ENCODE measurements at places on chromosomes 11 and 22.

- no peak for DNase-seq
Measured at GRCh38 chr22:43004362-43005035, 10.4 kb downstream of the PACSIN2 start.

- no peak for DNase-seq
Measured at GRCh38 chr11:75820645-75821044, 5.6 kb downstream of the UVRAG start.

- DNase-seq: no peak
Measured at GRCh38 chr11:124817036-124817435, 16.8 kb upstream of the MSANTD2 start.

DNA sequence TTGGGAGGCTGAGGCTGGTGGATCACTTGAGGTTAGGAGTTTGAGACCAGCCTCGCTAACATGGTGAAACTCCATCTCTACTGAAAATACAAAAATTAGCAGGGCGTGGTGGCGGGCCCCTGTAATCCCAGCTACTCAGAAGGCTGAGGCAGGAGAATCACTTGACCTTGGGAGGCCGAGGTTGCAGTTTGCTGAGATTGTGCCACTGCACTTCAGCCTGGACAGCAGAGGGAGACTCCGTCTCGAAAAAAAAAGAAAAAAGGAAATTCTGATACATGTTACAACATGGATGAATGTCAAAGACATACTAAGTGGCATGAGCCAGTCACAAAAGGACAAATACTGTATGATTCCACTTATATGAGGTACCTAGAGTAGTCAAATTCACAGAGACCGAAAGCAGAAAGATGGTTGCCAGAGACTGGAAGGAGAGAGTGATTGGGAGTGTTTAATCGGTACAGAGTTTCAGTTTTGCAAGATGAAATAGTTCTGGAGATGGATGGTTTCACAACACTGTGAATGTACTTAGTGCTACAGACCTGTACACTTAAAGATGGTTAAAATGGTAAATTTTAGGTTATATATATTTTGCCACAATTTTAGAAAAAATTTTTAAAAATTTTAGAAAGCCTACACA lies 92.3 kb downstream of the BLID start:
- DNase-seq: no peak

DNA sequence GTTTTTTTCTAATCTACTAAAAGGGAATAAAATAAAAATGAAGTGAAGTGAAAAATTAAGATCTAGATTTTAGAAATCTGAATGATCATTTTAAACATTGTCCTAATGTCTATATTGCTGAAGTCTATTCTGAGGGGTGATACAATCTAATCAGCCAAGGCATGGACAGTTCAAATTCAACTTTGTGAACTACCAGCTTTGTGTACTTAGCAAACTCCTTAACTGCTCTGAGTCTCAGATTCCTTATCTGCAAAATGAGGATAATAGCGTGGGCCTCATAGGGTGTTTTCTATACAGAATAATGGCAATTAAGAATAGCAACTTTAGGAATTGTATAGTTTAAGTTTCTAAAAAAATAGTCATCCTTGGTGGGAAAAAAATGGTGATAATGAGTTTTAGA lies 31.4 kb downstream of the FAR1 start:
- DNase-seq: no peak

- no peak for DNase-seq
Measured at GRCh38 chr11:43833657-43834073, 47.0 kb upstream of the ALKBH3 start.

DNA sequence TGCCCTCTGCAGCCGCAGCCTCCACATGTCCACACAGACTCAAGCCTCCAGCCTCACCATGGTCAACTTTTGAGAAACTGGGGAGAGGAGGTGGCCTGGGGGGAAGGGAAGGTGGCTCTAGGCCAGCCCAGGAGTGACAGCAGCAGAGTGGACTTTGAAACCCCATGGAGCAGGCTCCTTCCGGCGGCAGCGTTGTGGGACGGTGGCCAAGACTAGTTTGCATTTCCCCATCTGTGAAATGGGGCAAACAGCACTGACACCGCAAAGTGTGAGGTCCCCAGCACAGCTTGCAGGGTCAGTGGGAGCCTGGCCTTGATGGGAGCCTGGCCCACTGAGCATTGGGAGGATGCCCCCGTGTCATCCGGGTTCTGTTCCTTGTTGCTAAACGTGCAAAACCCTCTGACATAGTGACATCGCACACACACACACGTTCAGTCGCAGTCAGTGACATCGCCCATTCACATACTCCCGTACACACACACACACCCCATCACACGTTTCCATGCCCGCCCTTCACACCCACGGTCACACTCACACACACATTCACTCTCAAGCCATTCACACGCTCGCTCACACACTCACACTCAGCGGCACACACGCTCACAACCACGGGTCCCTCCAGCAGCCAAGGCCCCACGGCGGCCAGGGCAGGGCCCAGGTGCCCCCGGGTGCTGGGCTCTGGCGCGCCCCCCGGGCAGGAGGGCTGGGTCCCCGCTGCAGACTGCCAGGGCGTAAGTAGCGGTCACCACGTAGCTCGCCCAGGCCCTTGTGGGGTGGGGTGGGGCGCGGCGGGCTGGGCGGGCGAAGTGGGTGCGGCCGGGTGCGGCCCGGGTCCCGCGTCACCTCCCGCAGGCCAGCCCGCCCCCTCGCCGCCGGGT lies 585 bp downstream of the CYB5R3 start:
- no peak for DNase-seq

DNA sequence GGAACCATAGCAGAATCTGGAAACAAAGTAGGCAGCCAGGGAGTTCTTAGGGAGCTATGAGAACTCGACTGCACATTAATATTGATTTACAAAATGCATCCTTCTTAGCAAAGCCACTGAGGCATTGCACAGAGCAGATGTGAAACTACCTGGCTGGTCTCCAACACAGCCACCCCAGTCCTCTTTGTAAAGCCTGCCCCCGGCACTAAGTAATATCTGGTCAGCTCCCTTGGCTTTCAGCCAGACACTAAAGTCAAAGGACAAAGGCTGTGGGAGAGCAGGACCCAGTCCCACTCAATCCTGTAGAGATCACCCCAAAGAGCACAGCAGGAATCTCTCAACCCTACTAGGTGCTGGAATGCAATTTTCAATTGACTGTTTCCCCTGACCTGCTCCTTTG lies 12.8 kb downstream of the XRRA1 start:
- DNase-seq: no peak

- DNase-seq: no peak
Measured at GRCh38 chr22:22721681-22722354, 77.4 kb downstream of the GGTLC2 start.

- DNase-seq: no peak
Measured at GRCh38 chr11:4947505-4947904, at the start of gene OR51A4. Gene OR51A4 (minus strand): TSS chr11:4947605. CDS start chr11:4947100, 505 bp downstream.

GRCh38 chr22:31275576-31275975 lies 16.7 kb downstream of the PIK3IP1 start:
- DNase-seq: no peak

DNA sequence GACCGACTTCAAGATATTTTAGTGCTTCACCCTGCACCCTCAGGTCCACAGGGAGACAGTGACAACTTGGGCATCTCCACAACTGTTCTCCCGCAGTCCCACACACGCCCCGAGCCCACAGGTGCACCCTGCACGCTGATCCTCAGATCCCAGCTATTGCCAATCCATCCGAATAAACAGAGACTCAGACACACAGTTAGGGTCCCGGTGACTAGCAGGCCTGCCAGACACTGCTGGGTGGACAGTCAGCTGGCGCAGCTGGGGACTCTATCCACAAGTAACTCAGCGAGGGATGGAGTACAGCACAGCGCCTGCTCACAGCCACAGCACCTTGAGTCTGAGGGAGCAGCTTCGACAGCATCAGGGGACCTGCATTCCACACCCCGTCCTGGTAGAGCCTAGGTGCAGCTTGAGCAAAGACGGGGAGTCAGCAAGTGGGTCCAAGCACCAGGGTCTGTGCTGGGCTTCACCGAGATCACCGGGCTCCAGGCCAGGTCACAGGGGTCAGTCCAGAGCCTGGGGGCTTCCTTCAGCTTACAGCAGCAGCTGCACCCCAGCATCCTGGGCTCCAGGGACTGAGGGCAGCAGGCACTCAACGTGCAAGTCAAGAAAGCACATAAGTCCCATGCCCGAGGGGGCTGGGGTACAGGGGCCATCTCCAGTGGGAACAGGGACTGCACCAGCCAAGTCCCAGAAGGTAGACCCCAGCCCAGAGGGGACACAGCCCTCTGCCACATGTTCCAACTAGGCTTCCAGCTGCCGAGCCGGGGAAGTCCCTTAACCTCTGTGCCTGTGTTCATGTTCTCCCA lies 7.6 kb downstream of the RPL3 start:
- no peak for DNase-seq

GRCh38 chr11:75850787-75851186 lies 35.8 kb downstream of the UVRAG start:
- no peak for DNase-seq

GRCh38 chr11:112156956-112157766 lies 6.7 kb downstream of the IL18 start:
- no peak for DNase-seq

DNA sequence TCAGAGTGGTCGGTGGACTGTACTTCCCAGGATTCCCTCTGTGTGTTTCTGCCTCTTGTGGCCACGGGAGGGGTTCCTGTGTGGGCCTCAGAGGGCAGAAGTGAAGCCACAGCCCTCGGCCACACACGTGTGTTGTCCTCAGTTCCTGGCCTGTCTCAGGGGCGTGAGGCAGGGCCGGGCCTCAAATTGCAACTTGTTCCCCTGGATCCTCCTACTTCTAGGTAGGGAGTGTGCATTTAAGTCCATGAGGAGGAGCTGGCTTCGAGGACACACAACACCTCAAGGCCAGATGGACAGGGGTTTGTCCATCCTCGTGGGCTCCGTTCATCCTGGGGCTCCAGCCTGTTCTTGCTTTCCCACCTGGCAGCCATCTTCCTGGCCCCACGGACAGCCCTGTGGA lies 573.0 kb downstream of the TBC1D22A start:
- no peak for DNase-seq

GRCh38 chr22:30425616-30426387 lies at the start of gene MTFP1:
Gene MTFP1 (plus strand): TSS chr22:30425768. CDS start chr22:30425880, 112 bp downstream.
- DNase-seq: no peak

DNA sequence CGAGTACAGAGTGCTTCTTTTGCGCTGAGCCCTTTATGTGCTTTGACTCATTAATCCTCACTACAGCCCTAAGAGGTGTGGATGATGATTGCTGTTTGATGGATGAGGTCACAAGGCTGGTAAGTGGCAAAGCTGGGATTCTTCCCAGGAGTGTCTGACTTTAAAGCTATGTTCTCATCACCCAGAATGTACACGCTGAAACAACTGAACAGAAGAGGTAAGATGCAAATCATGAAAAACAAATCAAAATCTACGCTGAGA lies 37.7 kb upstream of the CREB3L1 start:
- no peak for DNase-seq

DNA sequence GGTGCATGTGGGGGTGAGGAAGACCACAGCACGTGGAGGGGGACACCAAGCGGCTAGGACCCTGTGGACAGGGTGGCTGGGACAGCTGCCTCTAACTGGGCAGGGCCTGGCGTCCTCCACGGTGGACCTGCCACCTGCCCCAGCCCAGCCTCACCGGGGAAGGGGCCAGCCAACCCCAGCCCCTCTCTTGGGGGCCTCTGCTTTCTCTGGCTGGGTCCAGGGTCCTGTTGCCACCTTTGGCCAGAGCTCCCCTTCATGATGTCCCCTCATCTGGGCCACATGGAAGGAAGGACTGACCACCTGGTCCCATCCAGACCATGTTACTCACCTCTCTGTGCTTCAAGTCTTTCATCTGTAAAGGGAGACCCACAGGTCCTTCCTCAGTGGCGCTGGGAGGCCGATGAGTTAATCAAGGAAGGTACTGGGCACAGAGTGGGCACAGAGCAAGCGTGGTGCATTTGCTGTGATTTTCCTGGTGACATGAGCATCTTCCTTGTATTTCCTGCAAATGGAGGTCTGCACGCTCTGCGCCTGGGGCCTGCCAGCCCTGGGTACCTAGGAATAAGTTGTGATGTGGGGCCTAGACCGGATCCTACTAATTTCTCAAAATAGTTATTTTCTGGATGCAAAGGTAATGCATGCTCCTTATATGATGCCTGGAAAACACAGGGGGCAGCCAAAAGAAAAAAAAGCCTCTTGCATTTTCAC lies 538.4 kb downstream of the TBC1D22A start:
- no peak for DNase-seq

DNA sequence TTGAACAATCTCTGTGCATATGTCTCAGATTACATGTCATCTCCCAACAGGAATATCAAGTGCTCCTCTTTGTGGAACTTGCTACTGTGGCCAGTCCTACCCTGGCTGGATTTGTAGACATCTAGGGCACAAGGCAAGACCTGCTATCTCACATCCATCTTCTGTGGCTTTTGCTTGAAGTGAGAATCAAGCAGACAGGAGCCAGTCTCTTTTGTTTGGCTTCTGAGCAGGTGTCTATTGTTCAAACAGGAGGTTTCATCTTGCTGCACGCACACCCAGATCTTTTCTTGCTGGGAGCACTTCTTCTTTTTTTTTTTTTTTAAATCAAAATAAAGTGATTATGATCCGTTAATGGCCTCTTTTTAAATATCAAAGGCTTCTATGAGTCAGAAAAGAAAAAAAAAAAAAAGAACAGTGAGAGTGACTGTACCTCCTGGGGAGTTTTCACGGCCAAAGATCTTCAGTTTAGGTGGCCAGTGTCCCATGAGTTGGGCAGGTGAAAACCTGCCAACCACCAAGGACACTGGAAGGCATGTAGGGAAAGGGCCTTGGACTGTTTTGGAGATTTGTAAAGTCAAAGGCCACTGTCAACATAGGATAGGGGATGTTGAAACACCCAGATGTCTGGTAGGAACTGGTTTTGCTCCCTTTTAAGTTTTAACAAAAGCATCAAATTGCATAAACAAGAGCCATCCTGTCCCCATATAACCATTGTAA lies 78.1 kb downstream of the CD44 start:
- no peak for DNase-seq

DNA sequence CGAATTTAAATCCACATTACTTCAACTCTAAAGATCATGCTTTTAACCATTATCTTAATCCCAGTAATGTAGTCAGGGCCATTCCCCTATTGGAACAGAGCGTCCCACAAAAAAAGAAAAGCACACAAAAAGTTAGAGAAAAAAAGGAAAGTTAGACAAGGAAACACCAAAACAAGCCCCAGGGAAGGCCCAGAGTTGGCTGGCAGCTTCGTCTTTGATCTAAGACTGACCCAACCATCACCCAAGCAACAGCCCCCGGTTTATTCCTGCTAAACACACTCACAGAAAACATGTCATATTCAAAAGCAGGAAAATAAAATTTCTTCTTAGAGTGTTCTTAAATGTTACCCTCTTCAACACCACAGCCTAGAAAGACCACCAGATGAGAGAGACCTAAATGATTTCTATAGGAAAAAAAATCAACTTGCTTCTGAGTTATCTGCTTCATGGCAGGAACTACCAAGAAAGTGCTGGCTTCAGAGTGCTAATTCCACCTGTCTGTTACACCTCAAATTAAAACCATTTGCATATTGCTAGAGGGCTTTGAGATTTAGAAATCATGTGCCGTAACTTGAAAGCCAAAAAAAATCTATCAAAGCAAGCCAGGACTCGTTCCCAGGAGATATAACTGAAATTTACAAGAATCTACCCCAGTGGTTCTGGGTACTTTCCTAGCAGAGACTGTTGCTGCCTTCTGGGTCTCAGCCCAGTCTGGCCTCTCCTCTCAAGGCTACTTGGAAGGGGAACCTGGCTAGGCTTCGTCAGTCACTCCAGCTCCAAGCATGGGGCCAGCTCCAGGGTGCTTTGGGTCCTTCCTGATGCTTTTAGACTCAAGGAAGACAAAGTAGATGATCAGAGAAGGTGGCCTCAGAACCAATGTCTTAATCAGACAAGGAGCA lies 31.2 kb downstream of the POU2AF3 start:
- no peak for DNase-seq

Data from cortex of kidney (tissue), 1 donor.